ENCODE measurements at places on chromosomes 13 and 19.
A peak's percentile ranks its signal among the peaks of the same experiment; 100 is the strongest.

DNA sequence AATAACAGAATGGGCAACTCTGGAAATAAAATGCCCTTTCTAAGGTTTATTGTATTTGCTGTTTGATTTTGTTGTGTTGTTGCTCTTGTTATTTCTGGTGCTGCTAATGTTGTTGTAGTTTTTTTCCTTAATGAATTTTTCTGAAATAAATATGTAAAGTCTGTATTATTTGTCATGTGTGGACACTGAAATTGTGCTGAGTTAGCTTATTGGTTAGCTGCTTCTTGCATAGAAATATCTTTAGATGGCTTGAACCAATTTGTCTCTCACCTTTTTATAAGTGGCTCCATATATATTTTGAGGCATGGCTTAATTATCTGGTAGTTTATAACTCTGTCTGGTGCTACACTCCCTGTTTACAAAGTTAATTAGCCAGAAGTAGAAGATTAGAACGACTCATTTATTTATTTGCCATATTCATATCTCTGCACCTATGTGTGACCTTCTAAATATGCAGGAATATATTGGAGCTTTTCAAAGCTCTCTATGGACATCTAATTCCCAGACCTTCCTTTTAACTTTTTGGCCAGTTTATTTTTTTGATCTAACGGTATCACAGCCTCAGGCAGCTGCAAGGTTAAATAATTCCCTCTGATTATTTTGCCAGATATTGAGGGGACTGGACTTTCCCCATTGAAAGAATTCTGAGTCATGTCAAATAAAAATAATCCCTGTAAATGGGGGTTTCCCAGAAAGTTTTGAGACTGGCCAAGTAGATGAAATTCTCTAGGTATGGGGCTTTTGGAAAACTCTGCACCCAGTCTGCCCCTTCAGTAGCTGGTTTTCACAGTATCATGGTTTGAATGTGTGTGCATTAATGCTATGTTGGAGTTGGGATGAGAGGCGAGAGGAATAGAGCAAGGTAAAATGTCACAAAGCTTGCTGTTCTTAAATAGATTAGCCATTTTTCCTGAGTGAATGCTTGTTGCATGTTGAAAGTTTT, 1331.7 kb upstream of the MIR17HG start:
- no peak for DNase-seq

GRCh38 chr19:18321734-18322102, 1.2 kb downstream of the LSM4 start:
- DNase-seq = no peak

GRCh38 chr19:42301646-42302203, at the start of gene PRR19:
Gene PRR19, plus strand, starts transcription at chr19:42302132. Its CDS starts 7,453 bp downstream, at chr19:42309585.
- no peak for DNase-seq

GRCh38 chr19:18205200-18205892, 1.5 kb upstream of the RAB3A start:
- DNase-seq = peak; percentile 56

DNA sequence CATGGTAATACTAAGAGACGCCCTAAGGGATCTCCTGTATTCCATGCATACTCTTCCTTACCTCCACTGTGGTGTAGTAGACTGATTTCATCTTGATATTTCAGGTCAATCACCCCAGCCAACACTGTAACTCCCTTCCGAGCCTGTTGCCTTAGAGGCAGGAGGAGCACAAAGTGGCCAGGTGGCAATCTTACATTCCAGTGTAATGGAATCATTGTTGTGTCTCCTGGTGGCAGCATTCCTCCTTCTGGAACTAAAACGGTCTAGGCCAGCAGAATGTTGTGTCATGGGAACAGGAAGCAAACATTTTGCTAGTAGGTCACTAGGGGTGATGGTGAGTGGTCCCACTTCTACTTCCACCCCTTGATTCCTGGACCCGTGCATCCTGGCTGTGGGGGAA, 405.7 kb upstream of the SLC10A2 start:
- no peak for DNase-seq

DNA sequence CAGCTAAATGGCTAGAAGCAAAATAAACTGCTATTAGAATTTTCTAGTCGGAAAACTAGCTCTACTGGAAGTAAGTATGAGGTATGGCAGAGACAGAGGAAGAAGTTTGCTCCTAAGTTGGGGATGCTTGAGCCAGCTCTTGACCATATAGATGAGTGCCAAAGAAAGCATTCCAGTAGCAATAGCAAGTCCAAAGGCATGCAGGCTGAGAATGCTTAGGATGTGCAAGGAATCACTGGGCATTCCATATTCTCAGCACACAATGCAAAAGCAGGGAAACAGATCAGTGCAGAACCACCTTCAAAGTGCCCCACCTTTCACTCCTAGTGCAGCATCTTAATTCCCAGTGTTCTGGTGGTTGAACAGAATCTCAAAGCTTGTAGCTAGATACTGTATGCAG, 32.9 kb downstream of the SERTM1 start:
- DNase-seq = no peak

DNA sequence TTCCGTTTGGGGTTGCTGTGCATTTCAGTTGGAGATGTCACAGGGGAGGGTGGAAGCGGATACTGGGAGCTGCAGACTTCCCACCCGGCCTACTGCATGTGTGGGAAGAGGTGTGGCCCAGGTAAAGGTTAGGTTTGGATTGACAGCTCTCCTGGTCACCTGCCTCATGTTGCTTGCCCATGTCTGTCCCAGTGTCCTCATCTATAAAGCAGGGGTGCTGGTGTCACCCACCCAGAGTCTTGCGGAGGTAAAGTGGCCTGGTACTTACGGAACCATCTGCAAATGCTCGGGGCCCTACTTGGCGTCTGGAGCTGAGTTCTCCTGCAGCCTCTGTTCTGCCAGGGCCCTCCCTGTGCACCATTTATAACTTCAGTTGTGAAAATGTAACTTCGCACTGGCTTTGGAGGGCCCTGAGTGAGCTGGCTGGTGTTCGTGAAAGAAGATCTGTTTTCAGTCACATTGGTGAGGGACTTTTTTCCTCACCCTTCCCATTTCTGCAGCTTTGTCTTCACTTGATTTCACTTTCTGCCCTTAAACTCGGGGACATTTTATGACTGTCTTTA, 65.1 kb upstream of the TEX29 start:
- no peak for DNase-seq

GRCh38 chr19:33385956-33386355, 12.4 kb downstream of the CEBPG start:
- no peak for DNase-seq

DNA sequence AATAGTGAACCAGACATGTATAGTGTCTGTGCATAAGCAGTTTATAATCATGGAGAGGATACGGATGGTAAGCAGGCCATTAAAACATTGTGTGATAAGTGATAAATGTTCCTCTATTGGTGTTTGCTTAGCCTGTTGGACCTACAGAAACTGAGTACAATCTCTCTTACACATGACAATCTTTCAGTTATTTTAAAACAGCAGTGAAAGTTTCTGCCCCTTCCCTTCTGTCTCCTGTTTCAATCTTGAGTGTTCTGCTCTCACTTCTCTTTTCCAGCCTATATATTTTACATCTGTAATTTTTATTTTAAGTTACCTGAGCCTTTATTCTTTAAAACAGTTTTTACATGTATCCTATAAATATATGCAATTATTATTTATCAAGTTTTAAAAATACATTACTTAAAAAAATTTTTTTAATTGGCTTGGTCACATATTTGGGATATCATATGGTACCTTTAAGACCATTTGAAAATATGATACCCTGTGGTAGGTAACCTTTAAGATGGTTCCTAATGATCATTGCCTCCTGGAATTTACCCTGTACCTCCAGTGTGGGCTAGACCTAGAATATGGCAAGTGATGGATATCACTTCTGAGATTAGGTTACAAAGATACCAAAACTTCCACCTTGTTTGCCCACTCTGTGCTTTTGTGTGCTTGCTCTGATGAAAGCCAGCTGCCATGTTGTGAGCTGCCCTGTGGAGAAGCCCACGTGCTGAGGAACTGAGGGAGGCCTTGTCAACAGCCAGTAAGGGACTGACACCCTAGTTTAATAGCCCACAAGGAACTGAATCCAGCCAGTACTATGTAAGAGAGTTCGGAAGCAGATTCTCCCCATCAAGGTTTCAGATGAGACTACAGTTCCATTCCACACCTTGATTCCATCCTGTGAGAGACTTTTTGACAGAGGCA, 99.3 kb downstream of the DHRS12 start:
- no peak for DNase-seq

GRCh38 chr19:18675779-18676178, 7.7 kb upstream of the CRTC1 start:
- DNase-seq = no peak

GRCh38 chr13:90205911-90206310, 1141.6 kb upstream of the MIR17HG start:
- no peak for DNase-seq

DNA sequence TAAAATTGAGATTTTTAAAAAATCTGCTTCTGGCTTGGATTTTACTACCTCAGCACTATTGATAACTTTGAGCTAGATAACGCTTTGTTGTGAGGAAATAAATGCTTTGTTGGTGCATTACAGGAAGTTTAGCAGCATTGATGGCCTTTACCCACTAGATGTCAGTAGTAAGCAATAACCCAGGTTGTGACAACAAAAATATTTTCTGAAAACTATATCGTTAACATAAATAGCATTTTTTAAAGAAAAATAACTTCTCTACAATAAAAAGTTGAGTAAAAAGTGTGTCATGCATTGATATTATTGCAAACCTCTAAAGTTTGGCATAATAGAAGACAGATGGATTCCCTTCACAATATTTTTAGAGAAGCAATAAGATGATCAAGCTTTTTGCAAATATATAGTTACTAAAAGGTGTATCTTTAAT, 1246.5 kb downstream of the UQCRFS1 start:
- no peak for DNase-seq

DNA sequence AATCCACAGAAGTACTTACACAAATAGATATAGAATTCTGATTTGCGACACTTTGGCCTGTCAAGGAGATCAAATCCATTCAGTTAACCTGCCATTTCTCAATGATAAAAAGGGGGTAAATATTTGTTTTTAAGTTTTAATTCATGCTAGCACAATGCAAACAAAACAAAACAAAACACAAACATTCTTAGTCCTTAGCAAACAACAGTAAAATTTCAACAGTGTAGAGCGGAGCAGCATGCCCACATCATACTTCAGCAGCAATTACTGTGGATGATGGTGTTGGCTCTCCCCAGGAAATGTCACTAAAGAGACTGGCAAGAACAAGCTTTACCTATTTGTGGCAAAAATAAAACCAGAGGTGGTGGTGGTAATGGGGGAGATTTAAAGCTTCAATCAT, 625.2 kb upstream of the PCDH20 start:
- DNase-seq = no peak

- DNase-seq = no peak
Observed at GRCh38 chr13:30675717-30676116, 58.0 kb downstream of the USPL1 start.

DNA sequence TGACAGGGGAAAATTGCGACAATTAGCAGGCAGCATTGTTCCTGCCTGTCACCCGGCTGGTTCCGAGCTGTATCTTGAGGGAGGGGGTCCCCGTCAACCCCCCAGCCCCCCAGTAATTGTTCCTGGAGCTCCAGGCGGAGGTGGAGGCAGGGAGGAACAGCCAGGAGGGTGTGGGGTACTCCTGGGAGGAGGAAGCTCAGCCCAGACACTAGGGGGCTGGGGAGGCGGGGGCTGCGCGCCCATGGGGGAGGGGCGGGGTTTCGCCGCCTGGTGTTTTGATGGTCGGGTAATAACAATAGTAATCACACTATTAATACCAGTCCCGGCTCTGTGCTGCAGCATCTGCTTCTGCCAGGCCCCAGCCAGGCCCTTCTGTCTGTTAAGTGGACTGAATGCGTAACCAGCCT, 8.6 kb downstream of the NPAS1 start:
- DNase-seq = no peak

GRCh38 chr13:99150575-99151361, 49.9 kb upstream of the UBAC2 start:
- DNase-seq = no peak

DNA sequence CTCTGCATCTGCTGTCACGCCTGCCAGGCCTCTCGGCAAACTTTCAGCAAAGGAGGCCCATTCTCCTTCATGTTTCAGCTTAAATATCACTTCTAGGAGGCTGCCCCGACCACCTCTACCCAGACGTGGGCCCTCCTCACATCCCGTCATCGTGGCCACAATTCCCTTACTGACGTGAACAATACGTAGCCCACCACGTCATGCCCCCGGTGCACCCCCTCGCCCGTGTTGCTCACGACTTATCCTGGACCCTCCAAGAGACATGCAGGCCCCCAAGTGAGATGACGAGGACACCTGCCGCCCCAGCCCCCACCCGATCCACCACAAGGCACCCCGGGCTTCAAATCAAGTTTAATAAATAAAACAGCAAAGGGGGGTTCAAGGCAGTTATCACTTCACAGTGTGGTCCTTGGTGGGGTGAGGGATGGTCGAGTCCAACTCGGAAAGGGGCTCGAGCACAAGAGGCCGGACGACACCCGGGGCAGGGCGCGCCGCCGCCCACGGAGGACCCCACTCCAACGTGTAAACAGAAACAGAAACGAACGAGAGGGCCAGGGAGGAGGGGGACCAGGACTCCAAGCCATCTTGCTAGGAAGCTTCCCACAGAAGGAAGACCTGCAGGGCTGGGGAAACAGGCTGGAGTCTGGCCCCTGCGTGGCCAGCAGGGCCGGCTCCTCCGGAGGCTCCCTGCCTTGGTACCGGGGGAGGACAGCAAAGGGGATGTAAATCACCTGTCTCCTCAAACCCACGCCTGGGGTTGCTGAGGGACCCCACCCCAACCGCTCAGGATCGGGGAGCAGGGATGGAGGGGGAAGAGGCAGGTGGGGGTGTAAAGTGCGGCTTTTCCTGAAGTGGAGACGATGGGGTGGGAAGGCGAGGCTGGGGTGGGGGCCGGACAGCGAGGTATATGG, 14.3 kb upstream of the PLPP2 start:
- no peak for DNase-seq

GRCh38 chr19:4609878-4610511, 29.3 kb upstream of the TNFAIP8L1 start:
- DNase-seq = no peak

Measured in CD4-positive, alpha-beta T cell treated with Interleukin-12 subunit alpha and Interleukin-12 subunit beta, for 1 hour (primary cell).